ENCODE measurements at places on chromosomes 16 and 17.
A peak's percentile ranks its signal among the peaks of the same experiment; 100 is the strongest.

DNA sequence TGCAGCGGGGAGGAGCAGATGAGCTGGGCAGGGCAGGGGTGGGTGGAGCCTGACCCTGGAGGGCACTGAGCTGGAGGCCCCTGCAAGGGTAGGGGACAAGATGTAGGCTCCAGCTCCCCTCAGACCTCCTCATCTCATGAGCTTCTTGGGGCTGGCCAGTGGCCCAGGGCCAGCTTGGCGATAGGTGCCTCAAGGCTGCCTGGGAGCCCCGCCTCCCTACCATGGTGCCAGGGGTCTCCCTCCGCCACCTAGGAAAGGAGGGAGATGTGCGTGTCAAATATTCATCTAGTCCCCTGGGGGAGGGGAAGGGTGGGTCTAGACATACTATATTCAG, 3.9 kb downstream of the HIRIP3 start:
- DNase-seq, result no peak

- peak; percentile 84 for DNase-seq
Measured at GRCh38 chr17:66730461-66730923, 104.4 kb upstream of the CACNG5 start.

- peak; percentile 91 for DNase-seq
Measured at GRCh38 chr17:46264456-46265198, 30.3 kb upstream of the LRRC37A start.

- DNase-seq, result no peak
Measured at GRCh38 chr17:78448356-78448993, 70.0 kb downstream of the PGS1 start.

DNA sequence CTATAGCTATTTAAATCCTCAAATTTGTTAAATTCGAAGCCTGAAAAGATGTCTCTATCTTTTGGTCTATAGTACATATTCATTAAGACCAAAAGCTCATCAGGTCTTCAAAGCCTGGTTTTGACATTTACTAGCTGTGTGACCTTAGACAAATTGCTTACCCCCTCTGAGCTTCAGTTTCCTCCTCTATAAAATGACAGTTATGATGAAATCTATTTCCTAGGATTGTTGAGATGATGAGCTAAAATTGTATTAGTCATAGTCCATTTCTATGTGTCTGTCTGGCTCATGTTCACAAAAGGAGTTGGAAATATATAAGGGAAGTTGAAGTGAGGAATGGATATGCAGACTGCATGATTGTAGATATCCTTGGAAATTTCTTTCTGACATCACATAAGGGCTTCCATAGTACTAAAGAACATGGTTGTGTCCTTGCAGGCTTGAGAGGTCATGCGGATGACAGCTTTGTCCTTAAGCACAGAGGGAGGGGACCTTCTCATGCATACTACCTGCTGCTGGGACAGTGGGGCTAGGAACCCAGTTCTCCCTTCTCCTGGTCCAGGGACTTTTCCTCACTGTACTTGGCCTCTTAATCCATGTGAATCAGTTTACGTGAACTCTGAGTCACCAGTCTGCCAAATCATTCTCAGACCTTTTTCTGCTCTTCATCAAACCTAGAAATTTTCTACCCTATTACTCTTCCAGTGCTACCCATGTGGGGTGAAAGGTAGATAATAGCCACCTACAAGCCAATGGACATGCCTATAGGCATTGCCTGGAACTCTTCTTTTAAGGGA, 487.5 kb upstream of the SALL1 start:
- no peak for DNase-seq

GRCh38 chr17:60656499-60656898, 21.2 kb upstream of the BCAS3 start:
- DNase-seq, result no peak

DNA sequence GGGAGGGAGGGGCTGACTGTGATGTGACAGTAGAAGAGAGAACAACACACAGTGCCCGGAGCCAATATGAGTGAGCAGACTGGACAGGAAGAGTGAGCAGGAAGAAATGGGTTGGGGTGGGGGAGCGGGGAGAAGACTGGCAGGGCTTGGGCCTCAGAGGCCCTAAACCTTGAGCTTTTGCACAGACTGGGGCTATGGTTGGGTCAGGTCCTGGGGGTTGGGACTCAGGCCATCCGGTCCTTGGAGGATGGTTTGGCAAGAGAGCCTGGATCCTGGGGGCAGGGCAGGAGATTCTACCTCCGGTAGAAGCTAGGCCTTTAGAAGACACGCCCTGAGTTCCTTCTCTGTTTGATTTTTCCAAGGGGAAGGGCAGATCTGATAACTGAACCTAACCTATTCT, 1.1 kb downstream of the CAMTA2 start:
- DNase-seq, result no peak

DNA sequence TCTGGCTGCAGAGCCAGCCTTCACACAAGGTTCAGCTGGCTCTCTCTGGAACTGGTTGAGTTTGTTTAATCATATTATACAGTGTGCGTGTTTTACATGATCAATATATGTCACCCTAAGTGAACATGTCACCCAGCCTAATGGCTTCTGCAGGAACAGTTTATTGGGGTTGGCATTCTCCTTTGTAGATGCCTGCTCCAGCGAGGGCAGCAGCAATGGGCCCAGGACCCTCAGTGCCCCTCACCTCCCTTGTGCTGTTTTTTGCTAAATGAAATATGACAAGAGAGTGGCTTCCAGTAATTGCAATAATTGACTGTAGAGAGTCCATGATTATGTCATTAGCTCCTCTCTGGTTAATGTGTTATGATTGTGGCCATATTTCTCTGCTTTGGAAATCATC, 387.2 kb downstream of the TMEM114 start:
- DNase-seq, result no peak

DNA sequence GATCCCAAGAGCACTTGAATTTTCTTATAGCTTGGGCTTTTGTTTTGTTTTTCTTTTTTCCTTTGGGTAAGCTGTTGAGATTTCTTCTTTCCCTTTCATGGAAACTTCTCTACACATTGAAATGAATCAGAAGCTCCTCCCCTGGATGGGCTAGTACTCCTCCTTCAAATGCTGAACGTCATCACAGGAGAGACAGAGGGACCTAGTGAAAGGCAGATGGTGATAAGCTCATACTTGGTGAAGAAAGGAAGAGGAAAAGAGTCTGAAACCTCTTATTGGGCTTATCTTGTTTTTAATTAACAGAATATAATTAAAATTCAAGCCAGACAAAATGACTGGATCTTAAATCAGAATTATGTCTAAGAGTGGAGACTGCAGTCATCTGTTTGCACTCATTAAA, 147.3 kb downstream of the SNX11 start:
- DNase-seq, result peak; percentile 73

DNA sequence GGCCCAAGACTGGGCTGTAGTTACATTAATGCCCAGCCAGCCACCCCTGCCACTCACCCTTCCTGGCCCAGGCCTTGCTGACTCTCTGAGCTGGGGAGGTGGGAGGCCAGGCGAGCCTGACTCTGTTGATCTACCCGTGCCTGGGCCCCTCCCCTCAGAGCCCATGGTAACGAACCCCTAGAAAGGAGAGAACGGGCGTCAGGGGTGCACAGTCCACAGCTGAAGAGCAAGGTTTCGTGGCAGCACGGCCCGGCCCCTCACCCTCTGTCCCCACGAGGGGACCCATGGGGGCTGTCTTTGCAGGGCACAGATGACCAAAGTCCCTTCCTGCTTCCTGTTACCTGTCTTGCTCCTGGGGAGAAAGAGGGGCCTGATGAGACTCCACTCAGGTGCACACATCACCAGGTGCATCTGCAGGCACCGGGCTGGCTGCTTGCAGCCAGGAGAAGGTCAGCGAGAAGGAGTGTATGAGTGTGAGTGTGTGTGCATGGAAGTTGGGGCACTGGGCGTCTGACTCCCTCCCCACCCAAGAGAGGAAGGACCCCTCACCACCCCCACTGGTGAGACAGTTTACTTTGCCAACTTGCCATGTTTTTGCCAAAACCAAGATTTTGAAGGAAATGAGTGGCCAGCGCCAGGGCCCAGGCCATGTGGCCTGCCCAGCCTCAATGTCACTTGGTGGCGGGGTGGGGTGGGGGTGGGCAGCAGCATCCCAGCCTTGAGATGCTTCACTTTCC, 359.1 kb downstream of the SEC14L1 start:
- DNase-seq, result no peak

GRCh38 chr16:28210264-28210663, 1.5 kb downstream of the XPO6 start:
- DNase-seq, result no peak

GRCh38 chr16:3934491-3935181, 54.1 kb upstream of the CREBBP start:
- no peak for DNase-seq

DNA sequence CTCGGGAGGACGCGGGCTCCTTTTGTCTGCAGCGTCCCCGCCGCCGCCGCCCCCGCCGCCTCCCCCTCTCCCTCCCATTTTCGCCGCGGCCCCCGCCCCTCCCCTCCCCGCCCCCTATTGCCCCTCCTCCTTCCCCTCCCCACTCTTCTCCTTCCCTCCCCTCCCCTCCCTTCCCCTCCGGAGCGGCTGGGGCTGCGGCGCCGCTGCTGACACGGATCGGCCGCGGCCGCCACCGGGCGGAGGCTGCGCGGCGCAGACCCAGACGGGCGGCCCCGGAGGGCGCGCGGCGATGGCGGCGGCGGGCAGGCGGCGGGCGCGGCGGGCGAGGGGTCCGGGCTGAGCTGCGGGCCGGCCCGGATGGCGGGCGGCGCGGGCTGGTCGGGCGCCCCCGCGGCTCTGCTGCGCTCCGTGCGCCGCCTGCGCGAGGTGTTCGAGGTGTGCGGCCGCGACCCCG, at the start of gene RAB11FIP4:
Gene RAB11FIP4, plus strand, starts transcription at position 180 of the 454 bp plus-strand sequence. Its CDS starts 178 bp downstream, at position 358.
- DNase-seq, result peak; percentile 47

DNA sequence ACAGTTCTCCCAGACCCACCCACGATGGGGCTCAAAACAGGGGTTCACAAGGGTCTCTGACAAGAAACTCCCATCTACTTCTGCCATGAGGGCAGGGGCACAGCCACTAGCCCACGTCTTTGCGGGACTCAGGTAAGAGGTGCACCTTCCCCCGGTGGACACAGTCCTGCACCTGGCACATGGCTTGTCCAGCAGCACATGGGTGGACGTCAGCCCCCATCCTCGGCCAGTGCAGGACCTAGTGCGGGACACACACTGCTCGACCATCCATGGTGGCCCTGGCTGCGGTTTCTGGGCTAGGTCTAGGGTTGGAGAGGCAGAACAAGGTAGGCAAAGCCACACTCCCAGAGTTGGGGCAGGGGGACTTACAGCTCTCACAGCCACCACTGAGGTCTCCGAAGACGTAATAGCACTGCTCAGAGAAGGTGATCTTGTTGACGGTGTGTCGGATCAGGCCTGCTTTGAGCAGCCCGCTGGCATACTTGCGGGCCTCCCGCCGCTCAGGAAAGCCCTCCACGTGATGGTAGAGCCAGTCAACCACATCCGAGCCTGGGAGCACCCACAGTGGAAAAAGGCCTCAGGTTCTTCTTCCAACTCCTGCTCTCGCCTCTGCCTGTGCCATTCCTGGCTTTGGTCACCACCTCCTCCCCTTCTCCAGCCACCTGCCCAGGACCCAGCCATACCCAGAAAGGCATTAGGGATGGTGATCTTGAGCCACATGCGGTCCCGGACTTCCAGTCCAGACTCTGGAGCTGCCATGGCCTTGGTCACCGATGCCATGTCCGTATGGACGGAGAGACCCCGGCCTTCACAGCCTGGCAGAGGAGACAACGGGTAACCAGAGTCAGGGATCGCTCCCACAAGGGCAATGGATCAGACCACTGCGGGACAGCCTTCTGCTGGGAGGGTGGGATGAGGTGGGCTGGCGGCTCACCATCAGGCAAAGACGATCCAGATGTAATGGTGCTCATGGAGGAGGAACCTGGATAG, 7.3 kb downstream of the ACADVL start:
- no peak for DNase-seq

DNA sequence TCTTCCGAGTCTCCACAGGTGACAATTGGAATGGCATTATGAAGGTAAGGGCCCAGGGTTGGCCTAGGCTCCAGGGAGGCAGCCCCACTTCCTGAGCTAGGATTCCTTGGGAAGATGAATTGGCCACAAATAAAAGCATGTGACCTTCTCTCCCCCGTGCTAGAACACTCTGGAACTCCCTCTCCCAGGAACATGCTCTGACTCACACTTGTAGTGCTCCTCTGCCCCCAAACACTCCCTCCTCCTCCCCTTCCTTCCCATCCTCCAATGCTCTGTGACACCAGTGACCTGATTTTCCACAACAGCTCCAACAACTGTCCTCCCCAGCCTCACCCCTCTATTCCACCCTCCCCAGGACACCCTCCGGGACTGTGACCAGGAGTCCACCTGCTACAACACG, 16.4 kb upstream of the ABCC3 start:
- DNase-seq, result no peak

- DNase-seq, result peak; percentile 85
Measured at GRCh38 chr16:87295661-87296531, 21.3 kb downstream of the C16orf95 start.

DNA sequence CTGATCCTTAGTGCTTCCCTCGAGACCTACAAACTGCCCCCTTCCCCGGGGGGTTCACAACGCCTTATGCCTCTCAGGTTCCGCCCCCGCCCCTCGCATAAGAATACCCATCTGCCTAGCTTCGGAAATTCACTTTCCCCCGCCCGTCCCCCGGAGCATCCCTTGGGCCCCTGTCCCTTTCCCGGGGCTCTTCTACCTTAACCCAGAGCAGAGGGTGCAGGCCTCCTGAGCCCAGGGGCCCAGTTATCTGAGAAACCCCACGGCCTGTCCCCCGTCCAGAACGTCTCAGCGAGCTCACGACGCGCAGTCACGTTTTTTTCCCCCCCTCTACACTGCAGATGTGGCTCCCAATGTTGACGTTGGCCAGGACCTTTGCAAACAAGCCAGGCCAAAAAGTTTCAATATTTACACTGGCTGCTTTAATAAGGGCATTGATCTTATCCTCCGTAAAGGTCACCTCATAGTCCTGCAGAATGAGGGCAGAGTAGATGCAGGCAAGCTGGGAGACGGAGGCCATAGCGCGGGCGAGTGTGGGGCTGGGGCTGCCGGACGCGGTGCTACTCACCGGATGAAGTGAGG, 1.4 kb upstream of the NBR1 start:
- peak; percentile 62 for DNase-seq

DNA sequence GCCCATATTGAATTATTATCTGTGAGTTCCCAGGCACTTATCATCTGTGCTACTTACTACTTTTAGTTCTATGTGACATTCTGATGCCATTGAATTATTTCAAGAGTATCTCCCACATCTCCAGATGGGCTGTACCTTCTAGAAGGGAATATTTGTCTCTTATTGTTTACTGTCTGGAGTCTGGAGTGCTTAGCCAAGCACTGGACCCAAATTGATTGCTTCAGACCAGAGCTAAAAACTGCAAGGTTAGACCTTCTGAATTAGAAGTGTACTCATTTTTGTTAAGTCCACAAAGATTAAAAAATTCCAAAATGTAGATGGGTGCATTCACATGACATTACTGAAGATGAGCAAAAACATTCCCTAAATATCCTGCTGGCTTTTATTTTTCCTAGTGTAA, 16.0 kb upstream of the KRT222 start:
- DNase-seq, result no peak

Data from mesendoderm (in vitro differentiated cells).